ENCODE measurements at places on chromosomes 6 and 20.

DNA sequence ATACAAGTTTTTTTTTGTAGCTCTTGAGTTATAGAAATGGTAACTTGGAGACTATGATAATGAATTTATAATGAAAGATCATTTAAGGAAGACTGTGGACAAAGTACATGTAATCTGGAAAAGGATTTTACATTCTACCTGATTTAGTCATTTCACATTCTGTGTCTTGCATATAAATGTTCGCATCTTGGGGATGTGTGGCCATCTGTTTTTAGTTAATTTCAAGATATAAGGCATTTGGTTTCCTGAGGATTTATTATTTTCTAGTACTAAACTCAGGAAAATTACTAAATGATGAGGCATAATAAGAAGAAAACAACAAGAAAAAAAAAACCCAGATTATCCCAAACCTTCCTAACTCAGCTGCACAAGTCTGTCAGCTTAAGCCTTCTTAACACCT lies 112.7 kb upstream of the PRL start:
- no peak for DNase-seq

GRCh38 chr6:135196739-135197510 lies 15.8 kb downstream of the MYB start:
- no peak for DNase-seq

GRCh38 chr6:119610265-119610664 lies 260.7 kb upstream of the MAN1A1 start:
- DNase-seq: no peak

- DNase-seq: no peak
These were observed 27.4 kb downstream of the NPEPL1 start for GRCh38 chr20:58719971-58720371.

DNA sequence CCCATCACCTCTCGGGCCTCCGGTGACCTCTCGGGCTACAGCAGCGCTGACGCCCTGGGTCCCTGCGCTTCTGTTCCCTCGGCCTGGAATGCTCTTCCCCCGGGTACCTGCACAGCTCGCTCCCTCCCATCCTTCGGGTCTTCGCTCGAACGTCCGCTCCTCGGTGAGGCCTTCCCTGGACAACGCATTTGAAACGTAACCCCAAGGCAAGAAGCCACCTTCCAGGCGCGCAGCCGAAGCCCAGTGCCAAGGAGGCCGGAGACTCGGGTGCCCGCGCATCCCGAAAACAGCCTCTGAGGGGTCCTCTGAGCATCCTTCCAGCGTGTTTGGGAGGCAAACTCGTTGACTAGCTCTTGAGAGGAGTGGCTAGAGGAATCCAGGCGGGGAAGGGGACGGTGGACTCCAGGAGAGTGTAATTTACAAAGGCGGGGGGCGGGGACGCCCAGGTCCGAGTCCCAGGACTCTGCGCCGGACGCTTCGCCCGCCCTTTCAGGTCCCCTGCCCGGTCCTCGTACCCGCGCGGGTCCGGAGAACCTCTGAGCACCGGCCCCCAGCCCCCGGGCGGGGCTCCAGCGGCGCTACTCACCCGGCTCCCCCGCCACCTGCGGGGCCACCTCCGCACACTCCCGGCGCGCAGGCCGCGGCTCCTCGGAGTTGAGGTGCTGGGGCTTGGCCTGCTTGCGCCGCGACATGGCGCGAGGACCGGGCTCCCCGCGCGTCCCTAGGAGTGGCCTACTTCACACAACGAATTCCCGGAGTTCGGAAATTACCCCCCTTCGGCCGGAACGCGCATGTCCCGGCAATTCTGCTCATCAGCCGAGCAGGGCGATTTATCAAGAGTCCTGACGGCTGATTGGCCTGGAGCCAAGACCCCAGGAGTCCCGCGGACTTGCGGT lies 86.8 kb downstream of the ZFP64 start:
- no peak for DNase-seq

DNA sequence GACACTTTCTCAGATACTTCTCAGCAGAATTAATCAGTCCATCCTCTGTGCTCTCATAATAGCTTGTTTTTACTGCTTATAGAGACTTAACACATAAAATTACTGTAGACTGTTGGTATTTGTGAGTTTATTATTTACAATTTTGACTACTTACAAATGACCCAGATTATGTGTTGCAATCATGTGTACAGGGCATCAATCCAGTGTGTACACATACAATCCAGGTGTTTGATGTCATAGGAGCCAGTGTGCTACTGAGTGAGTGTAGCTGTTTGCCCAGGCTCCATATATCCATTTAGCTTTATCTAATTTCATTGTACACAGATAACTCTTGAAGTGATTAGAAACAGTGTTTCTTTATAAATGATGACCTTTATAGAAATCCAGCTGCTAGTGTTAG lies 31.3 kb downstream of the TRMT11 start:
- DNase-seq: no peak

DNA sequence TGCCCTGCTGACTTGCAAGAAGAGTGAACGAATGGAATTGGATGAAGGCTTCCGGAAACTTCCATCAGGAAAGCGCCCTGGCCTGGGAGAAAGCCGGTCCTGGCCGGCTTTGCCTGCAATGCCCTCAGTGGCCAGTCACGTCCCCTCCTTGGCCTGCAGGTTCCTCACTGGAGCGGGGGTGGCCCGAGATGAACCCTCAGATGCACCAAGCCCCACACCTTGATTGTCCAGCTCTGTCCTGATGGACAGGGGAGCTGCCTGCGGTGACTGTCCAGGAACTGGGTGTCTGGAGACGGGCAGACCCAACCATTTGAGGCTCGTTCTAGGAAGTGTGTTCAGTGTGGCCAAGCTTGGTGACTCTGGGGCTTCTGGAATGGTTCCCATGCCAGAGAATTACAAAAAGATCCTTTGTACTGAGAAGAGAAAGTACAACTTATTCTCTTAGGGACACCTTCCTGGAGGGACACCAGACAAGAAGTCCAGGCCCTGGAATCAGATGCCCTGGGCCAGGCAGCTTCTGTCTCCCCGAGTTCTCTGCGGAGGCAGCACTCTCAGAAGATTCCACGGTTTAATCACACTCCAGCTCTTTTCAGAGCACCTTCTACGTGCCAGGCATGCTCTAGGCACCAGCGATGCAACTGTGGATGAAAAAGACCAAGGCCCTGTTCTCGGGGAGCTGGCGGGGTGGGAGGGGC lies 17.1 kb upstream of the SULF2 start:
- no peak for DNase-seq

GRCh38 chr6:144696610-144697368 lies 411.7 kb downstream of the UTRN start:
- no peak for DNase-seq

GRCh38 chr6:31582230-31582643 lies at the start of gene LTB:
Gene LTB, minus strand, starts transcription at chr6:31582424. Its CDS starts 7 bp downstream, at chr6:31582417.
- no peak for DNase-seq

DNA sequence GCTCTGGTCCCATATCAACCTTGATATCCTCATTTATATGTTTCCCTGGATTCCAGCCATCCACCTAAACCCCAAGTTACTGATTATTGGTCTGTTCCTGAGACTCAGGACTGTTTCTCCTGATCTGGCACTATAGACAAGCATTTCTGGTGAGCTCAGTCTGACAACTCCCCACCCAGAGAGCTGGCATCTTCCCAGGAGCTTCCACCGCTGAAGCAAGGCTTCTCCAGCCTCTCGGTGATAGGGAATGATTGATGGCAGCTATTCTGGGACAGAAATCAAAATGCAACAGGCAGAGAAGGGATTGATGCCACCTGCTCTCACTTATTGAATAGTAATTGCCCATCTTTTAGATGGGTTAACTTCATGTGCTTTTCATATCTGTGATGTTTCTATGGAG lies 169.7 kb upstream of the GGTLC1 start:
- DNase-seq: no peak

GRCh38 chr6:35717449-35718374 lies 19.1 kb upstream of the ARMC12 start:
- DNase-seq: no peak

DNA sequence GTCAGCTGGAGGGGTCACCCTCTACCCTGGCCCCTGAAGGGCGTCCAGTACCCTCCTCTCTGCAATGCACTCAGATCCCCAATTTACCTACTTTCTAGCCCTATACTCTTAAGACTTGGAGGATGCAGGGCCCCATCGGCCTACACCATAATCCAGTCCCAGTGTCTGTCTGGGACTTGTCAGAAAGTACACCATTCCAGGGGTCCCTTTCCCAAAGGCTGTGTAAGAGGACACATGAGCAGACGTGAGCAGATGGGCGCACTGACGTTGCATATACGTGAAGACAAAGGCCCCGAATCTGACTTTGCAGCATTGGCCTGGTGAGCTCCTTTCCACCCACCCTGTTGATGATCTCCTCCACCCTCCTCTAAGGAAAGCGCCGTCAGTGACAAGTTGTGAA lies 20.9 kb upstream of the SMOC2 start:
- DNase-seq: no peak

DNA sequence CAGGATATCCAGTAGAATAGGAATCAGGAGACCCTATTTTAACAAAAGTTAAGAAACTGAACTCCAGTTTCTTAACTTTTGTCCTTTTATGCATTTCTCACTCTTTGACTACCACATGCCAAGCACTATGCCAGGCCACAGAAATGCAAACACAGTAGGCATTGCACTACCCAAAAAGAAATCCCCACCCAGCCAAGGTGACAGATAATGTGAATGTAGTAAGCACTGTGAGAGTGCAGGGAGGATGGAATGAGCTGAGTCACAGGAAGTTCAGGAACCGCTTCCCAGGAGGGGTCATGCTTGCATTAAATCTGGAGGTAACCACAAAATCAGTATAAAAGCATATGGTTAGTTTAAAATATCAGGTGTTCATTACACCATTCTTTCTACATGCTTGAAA lies 20.1 kb upstream of the FAM83C start:
- no peak for DNase-seq

DNA sequence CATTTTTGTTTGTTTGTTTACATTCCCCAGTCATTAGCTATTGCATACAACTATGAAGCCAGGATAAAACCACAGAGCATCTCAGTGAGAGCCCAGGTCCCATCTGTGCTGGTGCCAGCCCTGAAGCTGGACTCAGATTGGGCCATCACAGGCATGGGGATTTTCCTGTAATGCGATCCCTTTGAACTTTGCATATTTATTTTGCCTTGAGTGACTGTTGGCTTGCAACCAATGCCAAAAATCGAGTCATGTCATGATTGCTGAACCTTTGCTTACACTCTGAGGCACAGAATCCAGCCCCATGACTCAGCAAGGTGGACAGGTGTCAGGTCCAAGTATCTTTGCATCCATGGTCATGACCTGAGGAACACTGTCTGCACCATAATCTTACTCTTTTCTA lies 46.2 kb upstream of the GGTLC1 start:
- no peak for DNase-seq

- no peak for DNase-seq
These were observed 81.6 kb downstream of the FOXA2 start for GRCh38 chr20:22502731-22503191.

- no peak for DNase-seq
These were observed 9.6 kb downstream of the JARID2 start for GRCh38 chr6:15255481-15255880.

- DNase-seq: no peak
These were observed 193.4 kb downstream of the SYNDIG1 start for GRCh38 chr20:24662752-24663365.

GRCh38 chr6:140677781-140678528 lies 1303.5 kb upstream of the CITED2 start:
- DNase-seq: no peak

- no peak for DNase-seq
These were observed 29.0 kb downstream of the NFATC2 start for GRCh38 chr20:51513545-51513944.

- DNase-seq: no peak
These were observed 98.3 kb downstream of the SASH1 start for GRCh38 chr6:148440877-148441453.

GRCh38 chr6:154071711-154072110 lies 32.7 kb downstream of the OPRM1 start:
- DNase-seq: no peak

GRCh38 chr6:148967541-148967956 lies 220.7 kb downstream of the UST start:
- no peak for DNase-seq

- DNase-seq: no peak
These were observed 536.2 kb downstream of the CBLN4 start for GRCh38 chr20:55469074-55469473.

GRCh38 chr6:28251661-28252008 lies 434 bp downstream of the ZKSCAN4 start:
- DNase-seq: peak; percentile 14

GRCh38 chr20:17491488-17491887 lies 39.7 kb downstream of the BFSP1 start:
- DNase-seq: no peak

GRCh38 chr20:16477632-16478031 lies 95.6 kb downstream of the KIF16B start:
- DNase-seq: no peak

DNA sequence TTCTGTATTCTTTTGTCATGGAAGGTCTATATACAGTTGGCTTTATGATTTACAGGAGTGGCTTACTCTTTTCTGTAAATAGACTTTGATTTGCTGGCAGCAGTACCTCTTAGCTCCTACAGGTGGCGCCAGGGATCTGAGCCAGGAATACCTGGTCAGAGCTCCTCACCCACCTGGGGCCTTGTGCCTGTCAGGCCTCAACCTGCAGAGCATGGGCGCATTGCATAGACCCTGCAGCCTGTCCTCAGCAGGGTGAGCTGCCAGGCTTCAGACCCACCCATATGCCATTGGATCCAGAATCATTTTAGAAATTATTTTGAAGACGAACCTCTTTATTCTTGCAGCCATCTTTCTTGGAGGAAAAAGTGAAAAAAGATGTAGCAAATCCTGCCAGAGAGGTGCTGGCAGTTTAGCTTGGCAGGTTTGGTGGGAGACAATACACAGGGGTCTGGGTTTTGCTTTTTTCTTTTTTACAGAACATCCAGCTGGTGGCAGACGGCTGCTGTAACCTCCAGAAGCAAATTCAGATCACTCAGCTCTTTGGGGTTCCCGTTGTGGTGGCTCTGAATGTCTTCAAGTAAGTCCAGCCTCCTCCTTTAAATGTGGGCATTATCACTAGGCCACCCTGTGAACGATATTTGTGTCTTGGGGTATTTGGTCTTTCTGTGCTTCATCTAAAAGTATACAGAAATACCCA lies 149.1 kb downstream of the MTHFD1L start:
- DNase-seq: peak; percentile 9

- no peak for DNase-seq
These were observed 3.9 kb upstream of the TIAM2 start for GRCh38 chr6:154991207-154991606.

GRCh38 chr6:90424580-90424979 lies 127.9 kb upstream of the BACH2 start:
- DNase-seq: no peak

GRCh38 chr6:8939615-8940014 lies 504.3 kb upstream of the SLC35B3 start:
- no peak for DNase-seq

DNA sequence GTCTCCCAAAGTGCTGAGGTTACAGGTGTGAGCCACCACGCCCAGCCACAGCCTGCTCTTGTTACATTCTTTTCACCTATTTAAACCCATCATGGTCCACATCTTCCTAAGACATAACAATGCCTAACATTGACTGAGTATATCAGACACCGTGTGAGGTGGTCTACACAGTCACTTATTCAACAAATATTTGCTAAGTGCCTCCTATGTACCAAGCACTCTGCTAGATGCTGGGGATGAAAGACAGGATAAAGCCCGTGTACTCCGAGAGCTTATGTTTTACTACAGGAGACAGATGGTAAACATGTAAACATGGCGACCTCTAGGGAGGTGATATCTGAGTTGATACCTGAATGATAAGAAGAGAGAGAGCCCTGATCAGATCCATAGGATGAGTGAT lies 12.7 kb downstream of the BCL2L1 start:
- no peak for DNase-seq

Measured in activated CD4-positive, CD25-positive, alpha-beta regulatory T cell (primary cell).